Fibroblast of skin of back (primary cell): ENCODE measurements at places on chromosomes 12 and 14.

DNA sequence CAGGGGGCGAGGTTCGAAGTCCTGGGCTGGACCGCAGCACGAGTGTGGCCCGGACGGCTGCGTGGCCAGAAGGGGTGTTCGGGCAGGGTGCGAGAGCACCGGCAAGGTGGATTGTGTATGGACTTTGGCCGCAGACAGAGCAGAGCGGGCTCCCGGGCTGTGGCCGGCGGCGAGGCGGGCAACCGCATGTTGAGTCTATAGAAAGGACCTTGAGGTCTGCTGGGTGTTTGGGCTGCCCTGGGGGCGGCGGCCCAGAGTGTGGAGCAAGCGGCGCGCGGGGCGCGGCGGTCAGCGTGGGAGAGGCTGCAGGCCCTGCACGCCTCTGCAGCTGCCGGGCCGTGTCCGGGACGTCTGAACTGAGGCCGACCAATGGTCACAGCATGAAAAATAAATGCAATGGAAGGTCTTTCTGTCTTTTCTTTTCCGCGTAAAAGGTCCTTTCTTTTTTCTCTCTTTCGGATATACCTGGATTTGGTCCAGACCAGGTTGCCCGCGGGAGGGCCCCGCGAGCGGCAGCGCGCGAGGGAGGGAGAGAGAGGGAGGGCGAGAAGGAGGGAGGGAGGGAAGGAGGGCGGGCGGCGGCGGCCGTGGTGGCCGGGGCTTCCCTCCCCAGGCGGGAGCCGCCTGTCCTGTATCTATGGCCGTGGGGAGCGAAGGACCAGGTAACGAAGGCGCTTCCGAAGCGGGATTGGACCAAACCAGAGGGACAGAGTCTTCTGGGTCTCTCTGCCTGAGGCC lies 5.5 kb upstream of the HOXC9 start:
- DNase-seq: no peak

GRCh38 chr12:120252071-120252906 lies 13.2 kb downstream of the PXN start:
- no peak for DNase-seq

GRCh38 chr14:74302152-74302628 lies 544 bp downstream of the ABCD4 start:
- DNase-seq: peak; percentile 53

DNA sequence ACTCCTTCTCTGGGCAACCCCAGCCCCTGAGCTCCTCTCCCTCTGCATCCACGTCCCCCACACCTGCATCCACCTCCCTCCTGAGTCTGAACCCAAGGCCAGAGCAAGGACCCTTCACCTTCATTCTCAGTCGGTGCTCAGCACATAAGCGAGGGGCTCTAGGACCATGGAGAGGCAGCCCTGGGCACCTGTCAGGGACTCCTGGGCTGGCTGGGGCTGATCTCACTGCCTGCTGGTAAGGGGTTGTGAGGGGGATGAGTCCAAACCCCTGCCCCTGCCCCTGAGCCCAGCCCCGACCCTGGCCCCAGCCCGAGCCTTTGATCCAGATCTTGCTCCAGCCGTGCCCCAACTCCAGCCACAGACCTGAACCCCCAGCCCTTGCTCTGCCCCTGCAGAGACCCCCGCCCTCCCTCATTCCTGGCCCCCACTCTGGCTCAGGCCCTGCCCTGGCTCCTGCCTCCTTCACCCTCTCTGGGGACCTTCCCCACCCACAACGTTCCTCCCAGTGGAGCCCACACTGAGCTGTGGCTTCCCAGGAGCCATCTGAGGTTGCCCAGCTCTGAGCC lies 888 bp upstream of the CCDC197 start:
- no peak for DNase-seq

DNA sequence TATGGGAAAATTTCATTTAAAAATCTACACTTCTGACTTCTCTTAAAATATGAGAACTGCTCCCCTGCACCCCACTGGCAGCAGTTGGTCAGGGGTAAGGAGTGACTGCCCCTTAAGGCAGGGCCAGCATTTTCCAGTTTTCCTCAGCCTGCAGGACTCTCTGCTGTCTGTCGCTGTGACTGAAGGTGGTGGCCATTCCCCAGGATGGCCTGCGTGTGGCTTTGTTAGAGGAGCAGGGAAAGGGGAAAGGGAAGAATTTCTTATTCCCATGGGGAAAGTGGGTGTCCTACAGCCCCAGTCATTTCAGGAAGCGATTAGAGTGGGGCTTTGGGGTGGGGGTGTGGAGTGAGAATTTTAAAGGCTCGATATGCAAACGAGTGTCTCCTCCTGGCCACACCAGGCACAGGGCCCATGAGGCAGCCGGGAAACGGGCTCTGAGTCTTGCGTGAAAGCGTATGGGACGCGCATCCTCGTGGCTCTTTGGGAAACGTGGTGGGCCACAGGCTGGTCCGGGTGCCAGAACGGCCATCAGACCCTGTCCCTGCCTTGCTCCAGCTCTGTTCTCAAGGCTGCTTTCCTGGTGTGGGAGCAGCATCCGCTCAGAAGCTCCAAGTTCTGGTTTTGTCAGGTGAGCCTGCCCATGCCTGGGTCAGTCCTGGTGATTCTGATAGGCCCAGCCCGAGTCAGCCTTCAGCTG lies 23.5 kb downstream of the ADGRD1 start:
- DNase-seq: no peak

DNA sequence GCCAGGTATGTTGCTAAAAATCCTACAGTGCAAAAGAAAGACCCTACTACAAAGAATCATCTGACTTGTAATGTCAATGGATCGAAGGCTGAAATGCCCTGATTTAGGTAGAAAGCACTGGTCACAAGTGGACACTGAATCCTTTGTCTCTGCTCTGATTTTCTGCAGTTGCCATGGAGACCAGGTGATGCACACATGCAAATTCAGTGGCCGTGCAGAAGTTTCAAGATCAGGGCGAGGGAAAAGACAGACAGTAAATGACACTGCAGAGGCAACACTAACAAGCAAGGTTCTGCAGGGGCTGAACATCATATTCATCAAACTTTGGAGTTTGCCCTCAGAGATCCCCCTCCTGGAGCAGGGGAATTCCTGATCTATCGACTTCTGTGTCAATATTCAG lies 370.3 kb upstream of the TMEM132C start:
- no peak for DNase-seq
